ENCODE measurements at places on chromosomes 1 and 21.

DNA sequence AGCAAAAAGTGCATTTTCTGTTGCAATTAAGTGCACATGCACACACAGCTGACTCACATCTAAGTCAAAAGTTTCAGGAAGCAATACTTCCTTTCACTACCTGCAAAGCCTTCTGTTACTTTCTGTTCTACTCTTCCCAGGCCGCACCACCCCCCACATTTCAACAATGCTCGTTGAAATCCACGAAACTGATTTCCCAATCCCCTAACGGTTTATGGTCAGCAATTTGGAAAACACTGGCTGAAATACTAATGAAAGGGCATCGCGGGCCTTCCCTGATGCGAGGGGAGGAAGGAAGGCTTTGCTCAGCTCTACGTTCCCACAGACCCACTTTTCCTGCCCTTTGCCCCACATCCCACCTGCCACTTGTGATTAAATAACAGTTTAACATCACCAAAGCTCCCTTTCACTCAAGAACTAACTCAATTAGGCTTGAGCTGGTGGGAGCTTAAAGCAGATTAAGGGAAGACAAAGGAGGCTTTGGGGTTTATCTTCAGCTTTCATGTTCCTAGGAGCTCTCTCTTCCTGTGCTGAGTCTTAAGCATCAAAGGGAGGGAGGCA lies 243.2 kb upstream of the RAB4A start:
- peak; percentile 58 for DNase-seq

GRCh38 chr1:188224263-188224662 lies 1395.5 kb downstream of the PLA2G4A start:
- DNase-seq, result no peak

- DNase-seq, result no peak
Measured at GRCh38 chr1:212987702-212988322, 27.9 kb downstream of the ANGEL2 start.

DNA sequence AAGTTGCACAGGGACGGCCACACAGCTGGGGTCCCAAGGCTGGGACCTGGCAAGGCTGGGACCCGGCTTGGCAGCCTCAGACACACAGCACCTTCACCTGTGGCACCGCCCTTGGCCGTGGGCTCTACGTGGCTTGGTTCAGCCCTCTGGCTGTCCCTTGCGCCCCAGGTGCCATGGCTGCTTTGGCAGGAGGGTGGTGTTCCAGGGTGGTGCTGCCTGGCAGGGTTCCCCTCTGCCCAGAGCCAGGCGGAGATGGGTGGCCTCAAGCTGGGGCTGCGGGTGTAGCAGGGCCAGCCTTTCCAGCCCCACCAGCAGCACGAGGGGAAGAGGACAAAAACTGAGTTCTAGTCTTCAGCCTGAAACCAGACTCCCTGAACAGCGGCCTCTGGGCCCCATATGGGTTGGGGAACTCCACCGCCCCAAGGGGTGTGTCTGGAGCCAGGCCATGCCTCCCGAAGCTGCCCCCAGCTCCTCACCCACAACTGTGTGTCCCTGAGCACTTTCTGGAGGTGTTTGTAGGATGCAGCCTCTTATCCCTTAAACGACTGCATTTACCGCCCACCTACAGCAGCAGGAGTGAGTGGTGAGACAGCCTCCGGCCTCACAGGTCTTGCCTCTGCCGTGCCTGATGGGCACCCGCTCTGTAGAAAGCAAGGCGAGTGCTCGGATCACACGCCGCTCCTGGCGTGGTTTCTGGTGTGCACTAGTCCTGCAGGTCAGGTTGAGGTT lies 92.3 kb downstream of the PDE9A start:
- no peak for DNase-seq

DNA sequence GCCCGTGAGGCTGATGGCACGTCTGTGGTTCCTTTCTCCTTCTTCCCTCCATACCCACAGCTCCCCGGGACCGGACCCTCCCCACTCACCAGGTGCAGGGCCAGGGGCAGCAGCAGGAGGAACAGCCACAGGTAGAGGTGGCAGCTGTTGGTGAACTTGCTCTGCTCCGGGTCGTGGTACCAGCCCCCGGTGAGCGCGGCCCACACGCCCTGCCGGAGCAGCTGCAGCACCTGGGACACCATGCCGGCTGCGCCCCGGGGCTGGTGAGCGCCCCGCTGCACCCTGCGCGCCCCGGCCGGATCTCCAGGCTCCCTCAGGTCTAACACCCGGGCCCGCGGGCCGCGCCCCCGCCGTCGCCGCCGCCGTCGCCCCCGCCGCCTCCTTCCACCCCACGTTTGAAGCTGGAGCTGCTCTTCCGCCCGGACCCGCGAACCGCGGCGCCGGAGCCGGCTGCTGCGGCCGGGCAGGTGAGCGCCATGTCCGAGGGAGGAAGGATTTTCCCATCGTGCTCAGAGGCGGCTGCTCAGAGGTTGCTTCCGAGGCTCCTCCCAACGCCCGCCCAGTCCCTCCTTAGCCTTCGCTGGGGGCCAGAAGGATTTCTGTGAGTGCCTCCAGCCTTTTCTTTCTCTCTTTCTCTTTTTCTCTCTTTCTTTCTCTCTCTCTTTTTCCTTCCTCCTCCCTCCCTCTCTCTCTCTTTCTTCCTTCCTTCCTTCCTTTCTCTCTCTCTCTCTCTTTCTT lies at the start of gene PCNX2:
Gene PCNX2 (minus strand): TSS at position 489 of the 738 bp plus-strand sequence. CDS start 247 bp downstream, at position 242.
- no peak for DNase-seq

GRCh38 chr1:72670902-72671301 lies 388.6 kb upstream of the NEGR1 start:
- DNase-seq, result no peak

GRCh38 chr1:59669752-59670312 lies 144.9 kb upstream of the HOOK1 start:
- no peak for DNase-seq

DNA sequence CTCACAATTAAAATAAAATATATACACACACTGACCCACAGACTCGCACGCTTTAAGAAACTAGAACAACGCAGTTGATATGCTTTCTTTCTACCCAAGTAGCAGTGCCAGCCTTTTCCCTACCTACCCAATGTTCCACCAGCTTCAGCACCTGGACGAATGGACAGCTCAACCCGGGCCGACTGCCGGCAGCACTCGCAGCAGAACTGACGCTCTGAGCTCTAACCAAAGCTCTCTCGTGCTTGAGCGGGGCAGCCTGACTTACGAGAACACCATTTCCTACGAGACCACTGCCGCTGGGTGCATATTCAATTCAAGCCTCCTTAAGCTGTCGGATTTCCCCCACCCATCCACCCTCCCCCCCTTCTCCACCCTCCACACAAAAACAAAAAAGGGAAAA lies 127.4 kb upstream of the DPYD start:
- peak; percentile 75 for DNase-seq

DNA sequence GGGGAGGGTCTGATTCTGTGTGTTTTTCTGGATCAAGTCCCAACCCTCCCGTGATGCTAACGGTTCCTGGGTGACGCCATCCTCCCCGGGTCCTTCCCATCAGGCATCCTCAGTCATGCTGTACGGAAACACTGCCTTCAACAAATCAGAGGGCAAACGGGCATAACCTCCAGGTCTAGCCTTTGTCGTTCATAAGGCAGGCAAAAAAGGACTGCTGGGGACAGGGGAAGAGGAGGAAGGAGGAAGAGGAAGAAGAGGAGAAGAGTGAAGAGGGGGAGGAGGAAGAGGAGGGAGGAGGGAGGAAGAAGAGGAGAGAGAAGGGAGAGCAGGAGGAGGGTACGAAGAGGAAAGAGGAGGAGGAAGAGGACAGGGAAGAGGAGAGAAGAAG lies 84.4 kb downstream of the ITPKB start:
- no peak for DNase-seq

DNA sequence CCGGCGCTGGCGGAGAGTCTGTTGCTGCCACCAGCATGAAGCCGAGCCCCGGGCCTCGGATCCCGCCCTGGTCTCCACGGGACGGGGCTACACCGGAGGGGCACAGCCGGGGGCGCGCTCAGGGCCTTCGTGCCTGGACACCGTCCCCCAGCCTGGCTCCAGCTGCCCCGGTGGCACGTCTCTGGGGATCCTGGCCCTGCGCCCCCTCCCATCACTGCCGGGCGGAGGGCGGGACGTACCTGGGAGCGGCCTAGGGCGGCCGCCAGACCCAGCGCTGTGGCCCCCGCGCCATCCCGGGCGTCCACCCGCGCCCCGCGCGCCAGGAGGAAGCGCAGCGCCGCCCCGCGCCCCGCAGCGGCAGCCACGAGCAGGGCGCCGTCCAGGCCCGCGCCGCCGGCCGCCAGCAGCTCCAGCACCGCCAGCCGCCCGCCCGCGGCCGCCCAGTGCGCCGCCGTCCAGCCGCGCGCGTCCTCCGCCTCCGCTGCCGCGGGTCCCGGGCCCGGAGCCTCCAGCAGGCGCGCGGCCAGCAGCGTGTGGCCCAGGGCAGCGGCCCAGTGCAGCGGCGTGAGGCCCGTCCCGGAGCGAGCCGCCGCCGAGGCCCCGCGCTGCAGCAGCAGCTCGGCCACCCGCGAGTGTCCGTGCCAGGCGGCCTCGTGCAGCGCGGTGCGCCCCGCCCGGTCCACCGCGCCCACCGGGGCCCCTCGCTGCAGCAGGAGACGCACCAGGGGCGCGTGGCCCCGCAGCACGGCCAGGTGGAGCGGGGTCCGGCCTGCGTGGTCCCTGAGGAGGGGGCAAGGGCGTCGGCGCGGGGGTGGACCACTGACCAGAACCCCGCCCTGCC lies 1.0 kb downstream of the ANKRD65 start:
- DNase-seq, result no peak

- DNase-seq, result no peak
Measured at GRCh38 chr1:151187205-151187604, 2.8 kb downstream of the VPS72 start.

- DNase-seq, result no peak
Measured at GRCh38 chr1:192756314-192756713, 52.5 kb upstream of the RGS2 start.

GRCh38 chr1:225468270-225469020 lies 40.6 kb upstream of the LBR start:
- no peak for DNase-seq

DNA sequence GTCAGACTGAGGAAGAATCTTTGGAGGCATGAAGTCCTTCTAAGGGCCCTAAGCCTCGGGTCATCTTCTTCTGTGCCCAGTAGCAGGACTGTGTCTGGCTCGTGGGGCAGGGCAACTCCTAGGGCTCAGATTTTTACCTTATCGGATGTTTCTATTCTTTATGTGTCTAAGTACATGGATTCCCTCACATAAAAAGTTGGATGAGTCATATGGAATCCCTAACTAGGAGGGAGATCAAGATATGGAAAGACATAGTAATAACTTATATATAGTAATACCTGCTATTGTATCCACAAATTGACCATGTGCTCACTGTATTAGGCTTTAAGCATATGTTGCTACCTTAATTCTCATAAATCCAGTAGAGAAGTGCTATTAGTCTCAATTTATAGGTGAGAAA lies 364.5 kb upstream of the CAMK1G start:
- DNase-seq, result no peak

GRCh38 chr1:33248244-33248643 lies 8.0 kb upstream of the ZNF362 start:
- DNase-seq, result no peak

GRCh38 chr1:195608883-195609282 lies 999.4 kb downstream of the KCNT2 start:
- DNase-seq, result no peak

DNA sequence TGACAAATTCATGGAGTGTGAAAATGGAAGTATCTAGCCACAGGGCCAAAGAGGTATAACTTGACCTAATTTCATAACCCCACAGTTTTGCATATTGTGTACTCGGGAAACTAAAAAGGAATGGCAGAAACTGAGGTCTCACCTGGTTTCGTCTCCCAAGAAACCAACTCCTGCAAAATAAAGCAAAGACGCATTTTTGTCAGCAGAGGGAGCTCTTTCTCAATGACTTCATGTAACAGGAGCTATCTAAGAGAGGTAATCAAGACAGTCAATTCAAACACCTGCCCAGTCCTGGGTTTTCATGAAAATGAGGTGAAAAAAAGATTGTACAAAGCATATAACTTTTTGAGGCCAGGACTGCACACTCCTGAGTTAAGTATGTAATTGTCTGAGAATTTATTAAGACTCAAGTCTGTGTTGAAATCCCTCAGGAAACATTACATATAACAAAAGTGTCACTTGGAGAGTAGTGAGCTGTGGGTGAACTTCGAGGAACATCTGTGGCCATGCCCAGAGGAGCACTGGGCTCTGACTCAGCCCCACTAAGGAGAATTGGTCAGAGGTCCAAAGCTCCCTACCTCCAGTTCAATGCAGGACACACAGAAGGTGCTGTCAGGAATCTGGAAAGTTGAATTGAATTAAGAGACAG lies 17.6 kb downstream of the FCRL4 start:
- peak; percentile 8 for DNase-seq

- no peak for DNase-seq
Measured at GRCh38 chr21:28961927-28962326, 30.8 kb downstream of the LTN1 start.

GRCh38 chr1:183806125-183806524 lies 1.2 kb downstream of the RGL1 start:
- no peak for DNase-seq

DNA sequence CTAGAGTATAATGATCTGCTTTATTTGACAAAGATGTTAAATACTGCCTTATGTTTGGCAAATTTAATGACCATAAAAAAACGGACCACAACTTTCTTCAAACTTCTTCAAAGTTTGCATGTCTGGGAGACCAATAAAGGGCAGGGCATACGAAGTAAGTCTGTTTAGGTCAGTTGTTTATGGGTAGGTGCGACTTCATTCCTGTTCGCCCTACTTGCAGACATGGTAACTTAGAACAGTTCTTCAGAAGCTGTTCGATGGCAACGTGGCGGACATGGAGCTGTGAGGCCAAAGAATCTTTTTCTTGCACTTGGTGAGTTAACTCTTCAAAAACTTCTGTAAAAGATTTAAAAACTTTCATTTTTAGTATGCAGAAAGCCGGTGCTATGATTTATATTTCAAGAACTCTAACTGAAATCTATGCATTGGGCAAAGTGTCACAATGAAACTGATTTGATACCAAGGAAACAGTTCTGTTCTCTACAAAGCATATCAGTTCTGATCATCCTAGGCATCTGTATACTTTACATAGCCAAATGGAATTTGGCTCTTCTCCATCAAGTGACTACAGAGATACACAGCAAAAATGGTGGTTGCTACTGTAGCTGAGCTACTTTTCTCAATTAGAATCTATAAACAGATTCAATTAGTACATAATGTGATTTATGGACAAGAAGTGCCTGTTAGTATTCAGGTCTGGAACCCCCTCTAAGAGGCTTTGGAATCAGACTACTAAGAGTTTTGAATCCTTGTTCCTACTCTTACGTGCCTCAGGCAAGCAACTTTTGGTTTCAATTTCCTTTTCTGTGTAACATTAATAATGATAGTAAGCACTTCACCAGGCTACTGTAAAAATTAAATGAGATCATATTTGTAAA lies 25.7 kb downstream of the C21orf91 start:
- DNase-seq, result no peak

- DNase-seq, result no peak
Measured at GRCh38 chr1:1665815-1666251, 7.0 kb upstream of the CDK11B start.

DNA sequence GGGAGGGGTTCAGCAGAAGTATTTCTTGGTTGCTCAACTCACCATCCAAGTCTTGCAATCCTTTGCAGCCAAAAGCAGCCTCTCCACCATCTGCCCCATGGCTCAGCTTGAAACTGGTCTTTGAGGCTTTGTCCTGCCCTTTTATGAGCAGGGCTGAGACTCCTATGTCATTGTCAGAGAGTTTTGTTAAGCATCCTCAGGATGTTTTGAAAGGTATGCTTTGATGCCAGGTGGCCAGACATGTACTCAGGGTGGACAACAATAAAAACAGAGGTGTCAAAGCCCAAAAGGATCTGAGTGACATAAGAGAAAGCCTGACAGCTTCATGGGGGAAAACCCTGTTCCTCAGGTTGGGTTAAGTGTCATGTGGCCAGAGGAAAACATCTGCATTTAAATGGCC lies 310.5 kb downstream of the PRDM2 start:
- DNase-seq, result no peak
